ENCODE measurements at places on chromosomes 16 and 17. TPM values are rescaled to one million over a fixed set of nuclear protein-coding genes. Genes with fewer than 3 reads are reported as not detected.

Gene C16orf96
- total RNA-seq, result 0.32 TPM

DNA sequence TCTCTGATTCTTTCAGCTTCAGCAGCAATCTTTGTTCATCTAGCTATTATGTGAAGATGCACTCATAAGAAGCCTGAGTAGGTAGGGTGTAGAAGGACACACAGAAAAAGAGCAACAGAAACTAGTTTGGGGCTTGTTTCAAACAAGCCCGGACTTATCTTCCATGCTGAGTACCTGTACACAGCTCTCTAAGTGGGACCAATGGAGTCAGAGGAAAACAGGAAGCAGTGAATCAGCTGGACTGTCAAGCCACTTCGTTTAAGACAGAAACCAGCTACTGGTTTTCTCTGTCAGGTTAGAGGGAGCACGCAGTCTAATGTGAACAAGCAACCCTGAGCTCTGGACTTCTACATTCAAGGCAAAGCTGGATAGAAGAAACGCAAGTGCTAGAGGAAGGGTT lies 16.0 kb downstream of the MAP2K6 start:
- no peak for DNase-seq
- H3K27me3 ChIP-seq, result no peaks in the 10 kb centered on the region
- no peaks in the 10 kb centered on the region for H3K36me3 ChIP-seq
- H3K4me1 ChIP-seq, result peaks cover 30% of the 10 kb centered on the region
- peak overlapping the region; percentile 19 for H3K27ac ChIP-seq

DNA sequence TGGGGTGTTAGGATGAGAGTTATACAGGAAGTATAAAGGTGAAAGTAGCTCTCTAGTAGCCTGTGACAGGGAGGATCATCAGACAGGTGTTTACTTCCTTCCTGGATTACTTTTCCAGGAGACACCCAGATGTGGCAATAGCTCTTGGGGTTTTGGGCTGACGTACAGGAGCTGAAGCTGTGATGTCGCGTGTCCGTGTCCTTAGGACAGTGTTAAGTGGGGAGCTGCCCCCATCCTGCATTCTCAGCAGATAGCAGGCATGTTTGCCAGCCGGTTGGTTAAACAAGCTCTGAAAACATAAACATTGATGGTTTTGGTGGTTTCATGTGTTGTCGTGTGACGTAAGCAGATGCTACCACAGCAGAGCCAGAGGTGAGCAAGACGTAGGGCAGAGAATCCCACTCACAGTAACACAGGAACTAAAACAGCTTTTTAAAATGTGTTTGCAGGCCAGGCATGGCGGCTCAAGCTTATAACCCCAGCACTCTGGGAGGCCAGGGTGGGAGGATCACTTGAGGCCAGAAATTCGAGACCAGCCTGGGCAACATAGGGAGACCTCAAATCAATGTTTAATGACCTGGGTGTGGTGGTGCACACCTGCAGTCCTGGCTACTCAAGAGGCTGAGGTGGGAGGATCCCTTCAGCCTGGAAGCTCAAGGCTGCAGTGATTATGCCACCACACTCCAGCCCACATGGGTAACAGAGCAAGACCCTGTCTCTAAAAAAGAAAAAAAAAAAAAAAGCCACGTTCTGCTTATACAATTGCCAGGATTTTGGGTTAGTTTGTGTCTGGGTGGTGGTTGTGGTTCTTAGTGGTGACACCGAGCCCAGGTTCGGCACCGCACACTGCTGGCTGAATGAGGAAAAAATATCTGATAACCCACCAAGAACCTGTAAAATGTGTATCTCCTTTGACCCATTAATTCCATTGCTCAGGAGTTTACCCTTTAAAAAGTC lies 18.2 kb upstream of the IL17C start:
- no peak for DNase-seq
- H3K27ac ChIP-seq, result no peak overlapping the region

Gene BCAS3
- total RNA-seq, result 21.4 TPM

- no peak for DNase-seq
- peaks cover 31% of the 10 kb centered on the region for H3K36me3 ChIP-seq
- no peaks in the 10 kb centered on the region for H3K27me3 ChIP-seq
- no peak overlapping the region for H3K4me3 ChIP-seq
- H3K4me1 ChIP-seq, result peaks cover 7% of the 10 kb centered on the region
Observed at GRCh38 chr17:44204441-44204882, 4.8 kb upstream of the ATXN7L3 start.

GRCh38 chr16:56228476-56228875 lies 37.2 kb downstream of the GNAO1 start:
- H3K36me3 ChIP-seq, result no peaks in the 10 kb centered on the region
- DNase-seq, result no peak
- no peak overlapping the region for H3K27ac ChIP-seq
- H3K4me3 ChIP-seq, result no peak overlapping the region

Data from psoas muscle (tissue), 8 donors.